ENCODE measurements at places on chromosomes 1 and 21. TPM values are rescaled to one million over a fixed set of nuclear protein-coding genes. Genes with fewer than 3 reads are reported as not detected.

DNA sequence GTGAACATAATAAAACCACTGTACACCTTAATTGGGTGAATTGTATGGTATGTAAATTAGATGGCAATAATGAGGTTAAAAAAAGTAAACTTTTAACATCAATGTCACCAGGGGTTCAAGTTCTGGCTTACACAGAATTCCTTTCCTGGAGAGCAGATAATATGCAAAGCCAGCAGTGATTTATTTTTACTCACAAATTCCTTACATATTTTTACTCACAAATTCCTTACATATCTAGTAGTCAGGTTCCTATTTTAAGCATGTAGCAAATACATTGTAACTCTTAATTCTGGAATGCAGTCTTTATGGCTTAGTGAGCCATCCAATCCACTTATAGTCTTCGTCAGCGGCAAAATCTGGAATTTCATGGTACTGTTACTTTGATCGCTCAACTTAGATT lies 1.3 kb upstream of the UBE4B start:
- DNase-seq: no peak
- no peaks in the 10 kb centered on the region for H3K36me3 ChIP-seq
- H3K27me3 ChIP-seq: no peaks in the 10 kb centered on the region
- H3K4me3 ChIP-seq: no peak overlapping the region

DNA sequence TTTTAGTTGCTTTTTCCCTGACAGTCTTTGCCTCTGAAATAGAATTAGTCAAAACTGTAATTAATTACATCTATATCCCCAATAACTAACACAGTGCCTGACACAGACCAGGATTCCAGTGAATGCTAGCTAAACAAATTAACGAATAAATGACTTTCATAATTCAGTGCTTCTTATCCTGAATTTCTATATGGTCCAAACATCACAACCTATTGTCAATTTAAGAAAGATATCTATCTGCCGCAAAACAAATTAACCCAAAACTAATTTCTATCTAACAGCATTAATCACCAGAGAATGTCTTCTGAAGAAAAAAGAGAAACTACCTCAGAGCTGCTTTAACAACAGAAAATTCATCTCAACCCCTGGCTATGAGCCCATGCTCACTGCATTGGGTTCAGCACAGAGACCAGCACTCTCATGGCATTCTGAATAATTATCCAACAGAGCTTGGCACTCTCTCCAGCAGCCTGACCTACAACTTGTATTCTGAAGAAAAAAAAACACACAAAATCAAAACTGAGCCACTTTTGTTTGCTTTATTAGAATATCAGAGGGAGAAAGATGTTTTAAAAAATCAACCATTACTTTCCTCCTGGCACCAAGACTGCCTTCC lies 547.3 kb upstream of the BEND5 start:
- DNase-seq: no peak
- no peaks in the 10 kb centered on the region for H3K4me1 ChIP-seq
- H3K27ac ChIP-seq: no peak overlapping the region

Gene KDF1
- total RNA-seq: 0.13 TPM

Gene LEFTY1
- not detected for total RNA-seq

Data from activated CD4-positive, alpha-beta memory T cell treated with anti-CD3 and anti-CD28 coated beads, Interleukin-2, amount 10 ng/mL, durations not matched to agents 7 days and 5 days (primary cell).